ENCODE measurements at places on chromosomes 5 and 9.

DNA sequence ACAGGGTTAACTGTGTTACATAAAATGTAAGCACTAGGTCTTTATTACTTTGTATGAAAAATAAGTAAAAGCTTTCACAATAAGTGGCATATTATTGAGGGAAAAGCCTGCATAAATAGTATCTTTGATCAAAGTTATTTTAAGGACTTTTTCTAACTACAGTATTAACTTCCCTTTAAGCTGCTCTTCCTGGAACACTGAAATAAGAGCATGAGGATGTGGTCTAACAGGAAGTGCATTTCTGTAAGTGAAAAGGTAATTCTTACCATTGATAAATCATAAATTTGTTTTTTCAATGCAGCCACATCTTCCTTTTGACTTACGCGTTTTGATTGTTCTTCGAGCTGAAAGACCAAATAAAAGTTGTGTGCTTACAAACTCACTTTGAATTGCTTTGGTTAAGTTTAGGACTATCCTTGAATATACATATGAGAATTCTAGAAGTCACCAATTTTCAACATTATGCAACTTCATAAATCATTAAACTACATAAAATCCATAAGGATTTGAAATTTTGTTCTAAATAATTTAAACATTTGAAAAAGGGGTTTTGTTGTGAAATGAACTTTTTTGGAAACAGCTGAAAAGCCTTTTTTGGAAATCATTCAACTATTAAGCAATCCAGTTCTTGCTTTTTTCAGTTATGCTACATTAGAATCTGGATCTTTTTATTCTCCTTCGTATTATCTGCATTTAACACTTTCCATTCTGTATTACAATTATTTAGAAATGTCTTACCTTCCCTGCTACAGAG is 50.6 kb downstream of the RASEF start:
- DNase-seq = no peak

DNA sequence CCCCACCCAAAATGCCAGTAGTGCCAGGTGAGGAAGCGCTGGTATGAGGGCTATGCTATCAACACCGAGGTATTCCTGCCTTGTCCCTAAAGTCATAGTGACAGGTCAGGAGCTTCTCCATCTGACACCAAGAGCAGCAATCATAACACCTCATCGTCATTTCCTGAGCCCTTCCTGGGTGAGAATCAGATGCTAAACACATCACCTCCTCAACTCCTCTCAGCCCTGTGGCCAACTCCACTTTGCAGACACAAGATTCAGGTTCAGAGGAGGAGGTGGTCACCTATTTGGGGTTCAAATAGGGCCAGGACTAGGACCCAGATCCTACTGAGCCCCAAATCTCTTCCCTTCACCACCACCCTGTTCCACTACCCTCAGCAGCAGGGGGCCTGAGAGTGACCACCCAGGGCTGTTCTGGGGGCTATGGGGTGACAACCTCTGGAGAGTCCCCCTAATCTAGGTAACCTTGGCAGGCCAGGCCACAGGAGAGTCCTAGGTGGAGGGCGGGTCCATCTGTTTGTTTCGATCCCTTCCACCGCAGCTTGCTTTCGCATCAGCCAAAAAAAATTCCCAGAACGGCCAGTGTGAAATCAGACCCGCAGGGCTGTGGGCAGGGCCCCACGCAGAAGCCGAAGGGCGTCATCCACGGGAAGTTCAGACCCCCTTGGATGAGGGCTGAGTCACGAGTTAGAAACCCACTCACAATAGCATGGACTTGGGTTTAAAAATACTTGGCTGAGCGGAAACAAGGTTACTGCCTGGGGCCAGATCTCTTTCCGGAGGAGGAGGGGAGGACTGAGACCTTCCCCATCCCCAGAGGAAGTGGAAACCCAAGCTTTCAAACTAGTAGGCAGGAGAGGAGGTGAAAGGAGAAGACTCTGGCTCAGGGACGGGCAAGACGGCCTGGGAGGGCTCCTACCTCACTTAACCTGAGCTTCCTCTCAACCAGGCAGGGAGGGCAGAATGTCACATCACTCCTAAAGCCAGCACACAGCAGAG is 8.7 kb downstream of the STK10 start:
- peak; percentile 71 for DNase-seq

GRCh38 chr5:88689668-88690408 is 193.1 kb downstream of the MEF2C start:
- DNase-seq = no peak

DNA sequence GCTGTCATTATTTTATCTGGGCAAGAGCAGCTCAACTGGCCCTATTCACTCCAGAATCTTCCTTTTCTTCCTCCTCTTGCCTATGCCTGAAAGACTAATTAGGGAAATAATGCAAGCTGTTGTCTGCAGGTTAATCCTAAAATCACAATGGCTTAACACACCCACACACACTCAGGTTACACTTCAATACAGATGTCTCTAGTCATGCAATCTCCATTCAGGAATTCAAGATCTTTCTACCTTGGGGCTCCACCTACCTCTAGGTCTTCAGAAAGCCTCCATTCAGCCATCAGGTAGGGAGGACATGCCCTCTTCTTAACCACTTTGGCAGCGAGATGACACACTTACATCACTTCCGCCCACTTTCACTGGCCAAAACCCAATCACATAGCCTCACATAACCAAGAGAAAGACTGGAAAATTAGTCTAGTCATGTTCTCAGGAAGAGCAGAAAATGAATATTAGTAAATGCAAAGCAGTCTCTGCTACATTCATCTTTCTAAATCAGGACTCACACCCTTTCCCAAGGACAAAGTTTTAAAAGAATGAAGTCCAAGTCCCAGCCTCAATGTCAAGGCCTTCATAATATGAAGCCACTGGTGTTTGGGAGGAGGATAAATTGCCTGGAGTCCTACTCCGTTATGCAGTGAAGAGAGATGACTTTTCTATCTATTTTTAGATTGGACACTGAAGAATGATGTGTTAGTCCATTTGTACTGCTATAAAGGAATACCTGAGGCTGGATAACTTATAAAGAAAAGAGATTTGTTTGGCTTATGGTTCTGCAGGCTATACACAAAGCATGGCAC is 428.1 kb downstream of the EFNA5 start:
- no peak for DNase-seq

- DNase-seq = no peak
These were observed 481.3 kb downstream of the GADD45G start for GRCh38 chr9:90086101-90086511.

GRCh38 chr5:158910782-158911692 is 188.7 kb downstream of the EBF1 start:
- DNase-seq = no peak

DNA sequence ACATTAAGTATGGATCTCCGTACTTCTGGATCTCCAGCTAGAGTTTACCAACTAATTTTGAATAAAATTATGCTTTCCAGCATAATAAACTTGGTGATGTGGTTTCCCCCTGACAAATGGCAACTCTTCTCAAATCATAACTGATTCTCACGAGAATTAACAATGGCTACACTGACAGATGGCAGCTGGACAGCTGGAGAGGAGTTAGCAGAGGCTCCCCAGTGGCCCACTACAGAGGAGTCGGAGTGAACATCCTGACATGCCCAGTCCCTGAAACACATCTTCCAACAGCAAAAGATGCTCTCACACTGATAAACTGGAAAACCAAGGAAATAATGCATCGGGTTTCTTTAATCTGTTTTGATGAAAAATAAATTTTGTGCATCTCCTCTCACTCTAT is 239.6 kb downstream of the MAN2A1 start:
- DNase-seq = no peak

GRCh38 chr5:56429110-56429561 is 196.0 kb upstream of the ANKRD55 start:
- DNase-seq = no peak

DNA sequence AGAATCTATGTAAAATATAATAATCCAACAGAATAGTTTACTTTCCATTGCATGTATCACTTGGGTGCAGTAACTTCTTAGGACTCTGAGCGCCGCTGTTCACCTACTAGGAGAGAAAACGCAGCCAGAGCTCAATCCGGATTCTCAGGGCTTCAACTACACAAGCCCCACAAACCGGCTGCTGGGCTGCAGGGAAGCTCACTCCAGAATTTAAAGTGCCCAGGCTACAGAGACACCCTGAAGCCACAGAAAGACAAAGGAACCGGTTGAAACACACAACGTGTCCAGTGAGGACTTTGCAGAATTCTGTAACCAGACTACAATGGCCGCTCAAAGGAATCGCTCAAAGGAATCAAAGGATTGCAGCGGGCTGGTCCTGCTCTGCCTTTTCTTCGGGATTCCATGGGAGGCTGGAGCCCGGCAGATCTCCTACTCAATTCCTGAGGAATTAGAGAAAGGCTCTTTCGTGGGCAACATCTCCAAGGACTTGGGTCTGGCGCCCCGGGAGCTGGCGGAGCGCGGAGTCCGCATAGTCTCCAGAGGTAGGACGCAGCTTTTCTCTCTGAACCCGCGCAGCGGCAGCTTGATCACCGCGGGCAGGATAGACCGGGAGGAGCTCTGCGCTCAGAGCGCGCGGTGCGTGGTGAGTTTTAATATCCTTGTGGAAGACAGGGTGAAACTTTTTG is at the start of gene PCDHGA10:
Gene PCDHGA10 (plus strand): TSS at position 134 of the 686 bp plus-strand sequence. CDS start 189 bp downstream, at position 323.
- DNase-seq = peak; percentile 27

DNA sequence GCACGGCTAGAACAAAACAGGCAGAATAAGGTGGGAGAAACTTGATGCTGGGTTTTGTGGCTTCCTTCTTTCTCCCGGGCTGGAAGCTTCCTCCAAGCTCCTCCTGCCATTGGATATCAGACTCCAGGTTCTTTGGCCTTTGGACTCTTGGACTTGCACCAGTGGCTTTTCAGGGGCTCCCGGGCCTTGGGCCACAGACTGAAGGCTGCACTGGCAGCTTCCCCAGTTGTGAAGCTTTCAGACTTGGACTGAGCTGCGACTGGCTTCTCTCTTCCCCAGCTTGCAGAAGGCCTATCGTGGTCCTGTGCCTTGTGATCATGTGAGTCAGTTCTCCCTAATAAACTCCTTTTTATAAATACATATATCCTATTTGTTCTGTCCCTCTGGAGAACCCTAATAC is 364.4 kb downstream of the DNAH5 start:
- DNase-seq = no peak
